Foreskin keratinocyte (primary cell): ENCODE measurements at places on chromosomes 7 and 10.

DNA sequence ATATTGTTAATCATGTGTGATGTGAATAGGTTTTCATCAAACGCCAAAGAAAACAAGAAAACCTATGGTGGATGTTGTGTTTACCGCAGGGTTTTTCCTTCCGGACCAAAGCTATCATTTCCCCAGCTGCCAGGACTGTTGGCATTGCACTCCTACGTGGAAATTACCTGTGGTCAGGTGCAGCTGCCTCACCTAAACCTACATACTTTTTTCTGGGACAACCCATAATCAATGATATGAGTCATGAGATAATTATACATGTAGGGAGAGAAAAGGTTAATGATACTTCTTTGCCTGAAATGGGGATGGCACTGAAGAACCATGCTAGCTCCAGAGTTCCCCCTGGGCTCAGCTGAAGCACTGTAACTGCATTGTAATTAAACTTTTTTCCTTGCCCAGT lies 223.6 kb upstream of the SEMA3E start:
- no peak for DNase-seq

- DNase-seq: peak; percentile 88
Observed at GRCh38 chr10:28291881-28292297, 11.0 kb downstream of the MPP7 start.

GRCh38 chr10:21047511-21047910 lies 150.4 kb upstream of the NEBL start:
- DNase-seq: no peak

DNA sequence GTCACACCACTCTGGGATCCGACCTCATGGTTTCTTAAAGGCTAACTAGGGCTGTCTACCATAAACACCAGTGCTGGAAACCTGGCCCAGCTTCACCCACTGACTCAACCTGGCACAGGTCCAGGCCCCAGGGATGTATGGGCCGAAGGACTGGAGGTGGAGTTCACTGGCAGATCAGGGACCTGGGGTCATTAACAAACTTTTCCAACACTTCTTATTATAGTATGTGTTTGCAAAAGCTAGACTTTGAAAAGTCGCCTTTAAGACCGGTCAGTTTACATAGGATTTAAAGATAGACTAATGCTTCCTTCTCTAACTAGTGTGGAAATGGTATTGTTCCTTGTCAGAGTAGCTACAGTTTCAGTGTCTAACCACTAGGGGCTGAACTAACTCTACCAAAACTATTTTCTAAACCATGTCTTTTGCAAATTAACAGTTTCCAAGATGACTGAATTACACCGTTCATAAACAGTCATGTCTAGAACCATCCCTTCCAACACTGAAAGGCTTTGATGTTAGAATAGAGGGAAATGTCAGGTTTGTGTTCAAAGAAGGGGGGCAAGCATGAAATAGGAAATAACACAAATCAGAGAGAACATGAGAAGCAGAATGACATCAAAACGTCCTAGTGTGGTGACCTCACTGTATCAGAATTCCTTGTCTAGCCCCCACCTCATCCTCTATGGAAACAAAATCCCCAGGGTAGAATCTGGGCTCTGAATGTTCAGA lies 29.7 kb downstream of the STN1 start:
- DNase-seq: peak; percentile 81

DNA sequence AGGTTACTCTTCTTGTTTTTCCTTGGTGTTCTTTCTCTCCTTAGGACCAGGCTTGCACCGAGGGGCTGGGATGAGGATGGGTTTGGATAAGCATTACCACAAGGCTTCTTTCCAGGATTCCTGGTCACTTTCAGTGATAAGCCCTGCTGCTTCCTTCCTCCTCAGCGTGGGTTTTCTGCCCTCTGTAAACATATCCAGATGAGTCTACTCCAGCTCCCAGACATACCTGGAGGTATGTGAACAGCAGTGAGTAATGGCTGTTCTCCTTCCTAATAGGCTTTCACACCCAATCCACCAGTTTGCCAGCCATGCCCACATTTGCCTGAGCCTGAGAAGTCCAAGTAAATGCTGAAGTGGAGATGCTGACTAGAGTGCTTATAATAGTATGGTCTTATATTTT lies 229.8 kb upstream of the YAE1 start:
- DNase-seq: peak; percentile 14

DNA sequence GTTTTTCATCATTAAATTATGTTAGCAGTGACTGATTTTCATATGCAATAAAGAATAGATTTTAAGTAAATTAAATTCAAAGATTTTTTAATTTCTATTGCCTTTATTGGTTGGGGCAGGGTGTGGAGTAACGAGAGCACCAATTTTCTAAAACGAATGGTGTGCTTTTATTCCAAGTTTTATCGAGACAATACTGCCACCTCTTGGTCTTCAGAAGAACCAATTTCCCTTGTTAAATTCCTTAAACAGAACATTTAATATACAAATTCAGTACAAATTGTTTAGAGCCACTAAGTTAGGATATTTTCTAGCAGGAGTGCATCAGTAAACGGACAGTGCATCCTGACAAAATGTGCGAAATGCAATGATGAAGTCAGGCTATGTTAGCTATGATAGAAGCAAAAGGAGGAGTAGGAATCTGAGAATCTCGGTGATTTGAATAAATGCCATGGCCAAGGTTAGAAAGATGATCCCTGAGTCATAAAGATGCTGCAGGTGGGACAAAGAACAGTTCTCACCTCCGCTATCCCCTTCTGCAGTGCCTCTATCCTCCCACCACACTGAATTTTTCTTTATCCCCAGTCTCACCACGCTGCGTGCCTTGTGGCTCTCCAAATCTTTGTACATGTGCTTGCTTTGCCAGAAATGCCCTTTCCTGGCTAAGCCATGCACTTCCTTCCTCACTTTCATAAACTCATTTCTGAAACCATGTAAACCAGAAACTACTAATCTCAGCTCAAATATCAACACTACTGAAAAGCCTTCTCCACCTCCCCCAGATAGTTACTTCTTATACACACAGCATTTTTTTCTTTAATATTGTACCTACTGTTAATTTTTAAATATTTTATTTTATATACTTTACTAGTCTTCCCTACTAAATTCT lies 31.9 kb upstream of the AGBL3 start:
- no peak for DNase-seq

- DNase-seq: no peak
Observed at GRCh38 chr10:74453169-74453568, 302.1 kb downstream of the ADK start.

DNA sequence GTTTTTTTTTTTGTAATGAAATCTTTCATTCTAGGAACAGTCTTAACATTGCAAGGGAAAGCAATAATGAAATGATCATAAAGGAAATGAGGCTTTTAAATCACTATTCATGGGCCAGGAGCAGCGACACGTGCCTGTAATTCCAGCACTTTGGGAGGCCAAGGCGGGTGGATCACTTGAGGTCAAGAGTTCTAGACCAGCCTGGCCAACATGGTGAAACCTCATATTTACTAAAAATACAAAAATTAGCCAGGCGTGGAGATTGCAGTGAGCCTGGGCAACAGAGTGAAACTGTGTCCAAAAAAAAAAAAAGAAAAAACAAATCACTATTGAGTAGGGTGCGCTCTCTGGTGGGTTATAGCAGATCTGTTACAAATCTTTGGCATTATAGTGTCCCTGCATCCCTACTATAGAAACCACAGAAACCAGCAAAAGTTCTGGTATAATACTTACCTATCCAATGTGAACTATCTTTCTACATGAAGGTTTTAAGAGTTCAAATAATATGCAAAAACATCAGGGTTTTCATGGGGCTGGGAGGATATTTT lies 72.1 kb downstream of the GLI3 start:
- no peak for DNase-seq

GRCh38 chr10:10600004-10600403 lies 417.7 kb upstream of the CELF2 start:
- DNase-seq: no peak

DNA sequence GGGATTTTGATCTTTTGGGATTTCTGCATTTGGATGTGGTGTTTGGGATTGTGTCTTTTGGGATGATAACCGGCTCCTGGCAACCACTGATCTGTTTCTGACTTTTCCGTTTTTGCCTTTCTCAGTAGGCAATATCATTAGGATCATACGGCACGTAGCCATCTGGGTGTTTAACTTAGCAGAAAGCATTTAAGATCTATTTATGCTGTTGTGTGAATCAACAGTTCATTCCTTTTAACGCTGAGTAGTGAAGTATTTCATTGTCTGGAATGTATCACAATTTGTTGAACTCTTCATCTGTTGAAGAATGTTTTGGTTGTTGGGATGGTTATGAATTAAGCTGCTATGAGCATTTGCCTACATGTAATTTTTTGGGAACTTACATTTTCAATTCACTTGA lies 459.6 kb downstream of the SDK1 start:
- DNase-seq: no peak

GRCh38 chr10:24947304-24948097 lies 4.9 kb downstream of the PRTFDC1 start:
- DNase-seq: peak; percentile 55

- no peak for DNase-seq
Observed at GRCh38 chr7:9120331-9120730, 686.9 kb downstream of the NXPH1 start.

- no peak for DNase-seq
Observed at GRCh38 chr7:36726311-36726710, 2.0 kb upstream of the AOAH start.

DNA sequence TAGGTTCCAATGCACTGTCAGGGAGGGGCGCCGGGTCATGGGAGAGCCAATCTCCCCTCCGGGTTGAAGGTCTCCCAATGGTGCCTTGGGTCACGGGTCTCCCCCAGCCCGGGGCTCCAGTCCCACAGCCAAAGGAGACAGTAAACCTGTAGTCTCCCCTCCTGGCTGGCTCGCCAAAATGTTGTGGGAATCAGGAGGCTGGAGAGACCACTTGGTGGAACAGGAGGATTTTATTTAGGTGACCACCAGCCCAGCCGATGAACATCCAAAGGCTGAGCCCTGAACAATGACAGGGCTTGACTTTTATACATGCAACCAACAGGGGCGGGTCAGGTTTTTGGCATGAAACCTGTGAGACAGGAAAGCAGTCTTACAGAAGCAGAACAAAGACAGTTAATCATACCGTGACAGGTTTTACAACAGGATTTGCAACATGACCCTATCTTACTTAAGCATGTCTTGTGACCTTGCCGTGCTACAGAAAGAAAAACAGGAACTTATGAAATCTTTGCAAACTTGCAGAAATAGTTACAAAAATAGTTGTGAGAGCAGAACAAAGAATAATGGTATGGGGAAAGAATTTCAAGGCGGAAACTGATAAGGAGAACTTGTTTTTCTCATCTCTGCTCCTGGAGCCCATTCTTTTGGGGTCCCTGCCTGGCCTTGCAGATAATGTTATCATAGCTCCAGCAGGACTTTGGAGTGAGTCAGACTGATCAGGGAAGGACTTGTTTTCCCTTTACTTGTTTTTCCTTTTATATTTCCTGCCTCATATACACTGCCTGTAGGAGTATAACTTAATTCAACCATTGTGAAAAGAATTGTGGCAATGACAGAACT lies 7.1 kb downstream of the ERV3-1 start:
- DNase-seq: peak; percentile 58

DNA sequence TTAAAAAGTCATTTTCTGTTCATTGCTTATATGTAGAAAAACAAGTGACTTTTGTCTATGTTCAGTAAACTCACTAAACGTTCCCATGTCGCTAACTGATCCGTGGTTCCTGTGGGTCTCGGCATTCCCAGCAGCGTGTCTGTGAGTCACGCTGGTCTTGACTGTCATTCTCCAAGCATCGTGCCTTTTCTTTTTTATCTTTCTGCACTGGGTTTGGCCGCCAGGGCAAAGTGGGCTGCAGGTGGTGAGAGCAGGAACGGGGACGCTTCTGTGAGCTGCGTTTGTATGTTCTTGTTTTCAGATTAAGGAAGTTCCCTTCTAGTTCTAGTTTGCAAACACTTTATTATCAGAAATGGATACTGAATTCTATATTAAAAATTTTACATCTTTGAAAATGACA lies 6.8 kb upstream of the SCART1 start:
- DNase-seq: no peak

DNA sequence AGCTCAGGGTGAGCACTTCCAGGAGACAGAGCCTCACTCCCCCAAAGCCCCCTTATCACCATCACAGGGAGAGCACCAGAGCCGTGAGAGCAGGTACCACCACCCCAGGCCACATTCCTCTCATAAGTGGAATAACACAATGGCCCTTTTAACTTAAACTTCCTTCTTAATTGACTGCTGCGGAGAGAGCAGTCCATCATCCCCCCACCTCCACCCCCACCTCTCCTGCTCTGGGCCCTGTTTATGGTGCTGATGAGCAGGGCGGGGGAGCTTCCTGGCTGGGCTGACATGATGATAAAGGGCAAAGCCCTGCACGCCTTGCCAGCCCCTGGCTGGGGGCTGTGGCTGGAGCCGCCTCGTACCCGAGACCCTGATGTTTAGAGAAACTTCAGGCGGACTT lies 81.4 kb upstream of the PODXL start:
- DNase-seq: no peak

- no peak for DNase-seq
Observed at GRCh38 chr10:689452-690371, at the start of gene DIP2C. Gene DIP2C, minus strand, starts transcription at chr10:689668. Its CDS starts 90 bp downstream, at chr10:689578.

- DNase-seq: peak; percentile 75
Observed at GRCh38 chr10:28054228-28054860, 55.5 kb upstream of the ODAD2 start.

DNA sequence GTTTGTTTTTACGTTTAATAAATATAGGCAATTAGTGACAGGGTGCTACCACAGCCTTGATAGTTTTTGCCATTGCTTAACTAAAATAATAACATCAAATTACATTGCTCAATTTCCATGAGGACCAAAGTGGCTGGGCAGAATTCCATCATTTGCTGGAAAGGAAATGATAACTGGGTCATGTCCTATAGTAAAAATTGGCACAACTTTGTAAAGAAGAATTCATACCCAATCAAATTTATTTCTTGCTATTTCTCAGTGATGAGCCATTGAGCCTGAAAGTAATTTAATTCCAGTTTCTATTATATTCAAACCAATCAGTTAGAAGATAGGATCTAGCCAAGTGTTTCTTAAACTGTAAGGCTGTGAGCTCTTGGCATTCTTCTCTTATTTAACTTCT lies 102.2 kb upstream of the CTTNBP2 start:
- DNase-seq: no peak

DNA sequence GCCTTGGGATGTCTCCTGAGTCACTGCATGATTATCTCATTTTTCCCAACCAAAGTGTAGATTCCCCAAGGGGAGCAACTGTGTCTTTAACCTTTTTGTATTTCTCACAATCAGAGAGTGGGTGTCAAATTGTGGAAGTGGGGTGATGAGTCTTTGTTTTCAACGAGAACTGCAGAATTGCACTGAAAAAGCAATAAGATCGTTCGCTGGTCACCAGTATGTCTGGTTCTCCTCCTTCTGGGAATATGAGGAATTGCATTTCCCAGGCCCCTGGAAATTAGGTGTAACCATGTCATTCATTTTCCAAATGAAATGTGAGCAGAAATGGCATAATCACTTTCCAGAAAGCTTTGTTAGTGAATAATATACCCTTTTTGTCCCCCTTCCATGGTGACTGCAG lies 326.9 kb downstream of the GPAM start:
- DNase-seq: no peak

- no peak for DNase-seq
Observed at GRCh38 chr7:39324139-39324760, 242.0 kb upstream of the YAE1 start.

GRCh38 chr10:112957640-112958092 lies 7.6 kb downstream of the TCF7L2 start:
- no peak for DNase-seq
